OCI-M1 (cell line): ENCODE measurements at places on chromosomes 5 and 9.
A peak's percentile ranks its signal among the peaks of the same experiment; 100 is the strongest.

GRCh38 chr9:70111641-70112236 is 68.1 kb downstream of the MAMDC2 start:
- DNase-seq: no peak

GRCh38 chr5:77937015-77937908 is 161.1 kb upstream of the TBCA start:
- DNase-seq: peak; percentile 78

- no peak for DNase-seq
Measured at GRCh38 chr9:123753669-123754258, 176.2 kb downstream of the DENND1A start.

- peak; percentile 58 for DNase-seq
Measured at GRCh38 chr5:171152382-171152781, 156.7 kb upstream of the TLX3 start.

GRCh38 chr9:134781591-134782302 is 98.9 kb upstream of the FCN2 start:
- DNase-seq: no peak

- no peak for DNase-seq
Measured at GRCh38 chr9:130847306-130848217, 12.5 kb downstream of the ABL1 start.

GRCh38 chr5:151001436-151001835 is 19.0 kb upstream of the GPX3 start:
- no peak for DNase-seq

- DNase-seq: no peak
Measured at GRCh38 chr5:116754556-116754955, 179.9 kb upstream of the SEMA6A start.

DNA sequence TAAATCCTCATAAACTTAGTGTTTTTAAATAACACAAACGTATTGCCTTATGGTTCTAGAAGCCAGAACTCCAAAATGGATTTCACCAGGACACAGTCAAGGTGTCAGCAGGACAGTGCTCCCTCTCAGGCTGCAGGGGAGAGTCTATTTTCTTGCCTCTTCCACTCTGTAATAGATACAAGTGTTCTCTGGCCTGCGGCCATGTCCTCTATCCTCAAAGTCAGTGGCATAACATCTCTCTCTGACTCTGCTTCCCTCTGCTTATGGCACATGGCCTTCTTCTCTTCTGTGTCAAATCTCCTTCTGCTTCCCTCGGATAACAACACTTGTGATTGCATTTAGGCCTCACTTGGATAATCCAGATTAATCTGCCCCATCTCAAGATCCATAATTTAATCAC is 129.4 kb upstream of the OR13F1 start:
- no peak for DNase-seq

- peak; percentile 31 for DNase-seq
Measured at GRCh38 chr9:69157751-69158466, 16.2 kb upstream of the TJP2 start.

- no peak for DNase-seq
Measured at GRCh38 chr9:106283769-106284168, 579.2 kb upstream of the ZNF462 start.

GRCh38 chr9:121725008-121725775 is 73.8 kb downstream of the DAB2IP start:
- DNase-seq: no peak

DNA sequence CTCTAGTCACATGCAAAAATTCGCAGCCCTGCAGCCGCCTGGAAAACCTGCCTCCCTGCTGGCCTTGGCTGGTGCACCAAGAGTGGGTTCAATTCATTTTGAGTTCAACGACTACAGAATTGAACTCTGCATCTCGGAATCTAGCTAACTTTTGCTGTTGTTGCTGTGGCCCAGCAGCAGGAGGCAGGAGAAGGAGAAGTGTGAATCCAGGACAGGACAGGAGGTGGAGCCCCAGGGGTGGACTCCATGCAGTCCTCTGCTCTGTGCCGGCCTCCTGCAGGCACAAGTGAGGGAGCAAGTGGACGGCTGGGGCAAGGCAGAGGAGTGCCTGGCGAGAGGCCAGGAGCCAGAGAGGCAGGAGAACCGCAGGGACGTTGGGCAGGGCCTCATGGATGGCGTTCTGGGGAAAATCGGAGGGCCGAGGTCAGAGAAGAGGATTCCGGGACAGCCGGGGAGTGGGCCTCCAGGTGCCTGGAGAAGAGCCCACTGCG is 214.2 kb downstream of the FANCC start:
- no peak for DNase-seq

DNA sequence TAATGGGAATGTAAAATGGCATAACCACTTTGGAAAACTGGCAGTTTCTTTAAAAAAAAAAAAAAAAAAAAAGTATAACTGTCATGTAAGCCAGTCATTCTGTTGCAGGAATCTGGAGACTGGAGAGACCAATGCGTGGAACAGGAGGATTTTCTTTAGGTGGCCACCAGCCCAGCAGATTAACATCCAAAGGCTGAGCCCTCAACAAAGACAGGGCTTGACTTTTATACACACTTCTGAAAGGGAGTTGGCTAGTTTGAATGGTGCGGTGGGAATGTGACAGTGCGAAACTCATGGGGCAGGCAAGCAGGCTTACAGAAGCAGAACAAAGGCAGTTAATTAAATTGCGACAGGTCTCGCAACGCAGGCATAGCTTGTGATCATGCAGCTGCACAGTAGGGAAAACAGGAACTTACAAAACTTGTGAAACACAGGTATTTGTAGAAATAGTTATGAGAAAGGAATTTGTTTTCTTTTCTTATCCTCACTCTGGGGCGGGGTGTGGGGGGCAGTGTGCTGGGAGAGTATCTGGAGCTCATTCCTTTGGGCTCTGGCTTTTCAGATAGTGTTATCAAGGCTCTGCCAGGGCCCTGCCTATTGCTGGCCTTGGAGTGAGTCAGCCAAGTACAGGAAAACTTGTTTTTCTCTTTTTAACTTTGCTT is 12.0 kb downstream of the UIMC1 start:
- DNase-seq: peak; percentile 97

- DNase-seq: no peak
Measured at GRCh38 chr5:154002093-154002492, 36.6 kb downstream of the FAM114A2 start.

DNA sequence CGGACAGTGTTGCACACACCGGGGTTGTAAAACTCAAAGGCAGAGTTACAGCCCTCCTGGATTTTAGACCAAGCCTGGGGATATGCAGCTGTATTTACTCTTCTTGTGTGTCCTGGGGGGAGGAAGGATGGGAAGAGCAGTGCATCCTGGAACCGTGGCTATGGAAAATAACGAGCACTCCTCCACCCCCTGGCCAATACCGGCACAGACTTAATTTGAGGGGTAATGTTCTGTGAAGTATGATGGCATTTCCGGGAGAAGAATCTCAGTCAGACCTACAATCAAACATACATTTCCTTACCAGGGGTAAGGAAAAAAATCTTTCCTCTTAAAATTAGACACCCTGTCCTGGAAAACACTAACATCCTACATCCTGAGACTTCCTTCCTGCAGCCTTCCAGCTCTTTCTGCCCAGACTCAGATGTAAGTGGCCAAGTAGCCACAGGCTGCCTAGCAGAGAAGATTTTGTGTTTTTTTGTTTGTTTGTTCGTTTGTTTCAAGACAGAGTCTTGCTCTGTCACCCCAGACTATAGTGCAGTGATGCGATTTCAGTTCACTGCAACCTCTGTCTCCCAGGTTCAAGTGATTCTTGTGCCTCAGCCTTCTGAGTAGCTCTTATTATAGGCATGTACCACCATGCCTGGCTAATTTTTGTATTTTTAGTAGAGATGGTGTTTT is 11.0 kb upstream of the ERMP1 start:
- no peak for DNase-seq

GRCh38 chr5:152861231-152861630 is 456.2 kb upstream of the NMUR2 start:
- no peak for DNase-seq

GRCh38 chr5:132020568-132021339 is 9.3 kb upstream of the ACSL6 start:
- DNase-seq: peak; percentile 75

- no peak for DNase-seq
Measured at GRCh38 chr5:1432296-1432695, 12.9 kb downstream of the SLC6A3 start.

- no peak for DNase-seq
Measured at GRCh38 chr9:93663877-93664548, 87.6 kb downstream of the PHF2 start.

- DNase-seq: peak; percentile 63
Measured at GRCh38 chr9:85900504-85901201, 40.3 kb upstream of the NAA35 start.

DNA sequence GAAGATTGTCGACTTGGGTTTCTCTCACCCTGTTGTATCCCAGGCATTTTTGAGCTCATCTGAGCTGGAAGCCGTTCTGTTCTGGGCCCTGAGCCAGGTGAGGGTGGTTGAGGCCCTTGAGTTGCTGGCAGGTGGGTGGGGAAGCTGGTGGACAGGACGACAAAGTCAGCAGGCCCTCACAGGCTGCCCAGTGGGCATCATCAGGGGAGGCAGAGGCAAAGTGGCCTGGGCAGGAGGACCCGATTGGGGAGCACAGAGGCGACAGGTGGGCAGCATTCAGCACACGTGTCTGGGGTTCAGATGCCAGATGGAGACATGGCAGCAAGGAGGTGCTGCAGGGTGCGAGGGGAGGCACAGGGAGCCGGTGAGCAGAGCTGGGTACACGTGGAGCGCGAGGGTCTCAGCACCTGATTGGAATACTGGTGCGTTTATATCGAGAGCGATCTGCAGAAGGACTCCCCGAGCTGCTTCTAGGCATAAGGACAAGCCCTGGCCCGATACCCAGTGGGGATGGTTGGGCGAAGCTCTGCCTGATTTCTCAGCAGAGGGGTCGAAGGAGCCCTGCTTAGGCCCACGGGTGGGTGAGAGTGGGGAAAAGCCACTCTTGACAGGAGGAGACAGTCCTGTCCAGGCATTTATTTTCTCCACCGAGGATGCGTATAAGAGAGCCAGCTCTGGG is 49.0 kb upstream of the SUSD3 start:
- DNase-seq: no peak

DNA sequence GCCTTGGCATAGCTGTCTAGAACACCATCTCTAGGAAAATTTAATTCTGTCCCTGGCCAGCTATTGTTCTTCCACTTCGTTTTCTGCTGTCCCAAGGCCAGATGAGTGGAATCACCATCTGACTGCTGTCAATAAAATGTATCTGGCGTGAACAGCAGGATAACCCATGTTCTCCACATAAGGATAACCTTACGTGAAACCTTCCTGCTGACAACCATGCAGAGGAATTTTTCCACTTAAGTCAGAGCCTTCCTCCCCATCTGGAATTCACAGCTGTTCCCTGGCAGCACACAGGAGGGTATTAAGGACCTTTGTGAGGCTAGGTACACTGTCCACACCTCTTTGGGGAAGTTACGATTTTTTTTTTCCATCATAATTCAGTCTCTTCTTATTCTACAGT is 28.6 kb downstream of the RNF44 start:
- DNase-seq: no peak

GRCh38 chr5:96279801-96280542 is 153.1 kb downstream of the PCSK1 start:
- no peak for DNase-seq

- DNase-seq: no peak
Measured at GRCh38 chr5:117393125-117393524, 818.5 kb upstream of the SEMA6A start.

GRCh38 chr9:109771087-109771486 is 8.9 kb upstream of the PALM2AKAP2 start:
- DNase-seq: no peak

GRCh38 chr5:136192526-136193321 is at the start of gene SMIM32:
Gene SMIM32, minus strand, starts transcription at chr5:136193162. Its CDS starts 638 bp downstream, at chr5:136192524.
- DNase-seq: no peak

DNA sequence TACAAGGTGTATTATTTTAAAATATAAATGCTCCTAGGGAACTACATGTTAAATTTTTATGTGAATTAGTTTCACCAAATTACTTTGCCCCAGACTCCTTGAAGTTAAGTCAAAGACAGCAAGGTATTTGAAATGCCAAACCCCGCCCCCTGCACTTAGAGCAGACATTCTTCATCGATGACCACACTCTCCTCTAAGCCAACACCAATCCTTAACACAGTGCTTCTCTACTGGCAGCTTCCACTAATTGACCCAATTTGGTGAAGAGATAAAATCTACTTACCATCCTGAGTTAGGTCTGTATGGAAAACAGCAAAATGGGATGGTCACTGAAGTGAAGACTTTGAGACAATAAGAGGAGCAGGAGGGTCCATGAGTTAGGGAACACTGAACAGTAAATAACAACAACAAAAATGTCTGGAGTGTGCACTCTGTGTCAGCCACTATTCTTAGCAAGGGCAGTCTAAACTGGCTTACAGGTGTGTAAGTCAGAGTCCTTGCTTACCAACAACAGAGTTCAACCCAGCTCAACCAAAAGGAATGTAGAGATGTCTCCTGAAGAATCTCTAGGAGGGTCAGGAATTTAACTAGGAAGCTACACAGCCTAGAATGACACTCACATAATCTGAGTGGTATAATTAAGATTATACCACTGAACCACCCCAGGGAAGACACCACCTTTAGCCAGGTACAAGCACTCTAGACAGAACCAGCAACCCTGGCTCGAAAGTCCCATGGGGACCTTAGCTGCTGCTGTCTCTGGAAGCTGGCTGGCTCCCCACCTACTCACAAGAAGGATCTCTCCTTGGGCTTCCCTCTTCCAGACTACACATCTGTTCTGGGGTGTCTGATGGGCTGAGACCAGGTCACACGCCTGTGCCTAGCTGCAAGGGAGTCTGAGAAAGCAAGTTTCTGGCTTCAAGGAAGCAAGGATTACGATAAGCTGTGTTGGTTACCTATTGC is 8.8 kb upstream of the UBE2QL1 start:
- no peak for DNase-seq

GRCh38 chr9:87494970-87495471 is 2.6 kb upstream of the DAPK1 start:
- peak; percentile 94 for DNase-seq

DNA sequence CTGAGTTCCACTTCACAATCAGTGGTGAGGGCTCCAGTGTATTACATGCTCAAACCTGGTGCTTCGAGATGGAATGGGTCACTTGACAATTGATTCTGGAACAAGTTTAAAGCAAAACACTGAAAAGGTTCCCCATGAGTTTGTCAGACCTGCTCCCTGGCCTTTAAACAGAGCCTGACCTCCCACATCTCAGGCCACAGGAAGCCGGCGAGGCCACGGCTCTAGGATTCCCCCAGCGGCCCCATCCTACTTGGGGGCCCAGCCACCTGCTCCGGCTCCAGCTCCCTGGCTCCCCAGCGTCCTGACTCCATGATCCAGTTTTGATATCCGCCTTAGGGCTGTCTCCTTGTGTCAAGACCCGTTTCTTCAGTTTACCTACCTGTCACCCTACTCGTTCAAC is 62.0 kb downstream of the TTLL11 start:
- DNase-seq: no peak

GRCh38 chr9:6944896-6945295 is 187.1 kb downstream of the KDM4C start:
- no peak for DNase-seq

DNA sequence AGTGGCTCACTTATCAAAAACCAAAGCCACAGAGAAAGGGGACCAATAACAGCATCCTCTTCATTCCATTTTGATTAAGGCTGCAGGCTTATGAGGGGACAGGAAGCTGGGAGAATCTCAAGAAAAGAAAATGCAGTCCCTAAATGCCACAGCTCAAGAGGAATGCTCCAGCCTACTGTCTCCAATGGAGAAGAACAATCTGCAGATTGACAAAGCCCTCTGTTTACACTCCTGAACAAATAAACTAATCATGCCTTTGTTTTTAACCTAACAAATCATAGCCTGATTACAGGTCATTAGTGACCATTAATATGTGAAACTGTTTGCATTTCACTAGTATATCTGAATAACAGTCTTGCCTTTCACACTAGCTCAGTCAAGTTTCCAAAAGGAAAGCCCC is 26.5 kb downstream of the PPP2R2B start:
- DNase-seq: no peak

GRCh38 chr5:154010660-154011059 is 28.1 kb downstream of the FAM114A2 start:
- no peak for DNase-seq
